ENCODE measurements at places on chromosomes 1 and 21.

GRCh38 chr1:158112994-158113758 is 67.5 kb upstream of the CD1D start:
- DNase-seq = peak; percentile 47

DNA sequence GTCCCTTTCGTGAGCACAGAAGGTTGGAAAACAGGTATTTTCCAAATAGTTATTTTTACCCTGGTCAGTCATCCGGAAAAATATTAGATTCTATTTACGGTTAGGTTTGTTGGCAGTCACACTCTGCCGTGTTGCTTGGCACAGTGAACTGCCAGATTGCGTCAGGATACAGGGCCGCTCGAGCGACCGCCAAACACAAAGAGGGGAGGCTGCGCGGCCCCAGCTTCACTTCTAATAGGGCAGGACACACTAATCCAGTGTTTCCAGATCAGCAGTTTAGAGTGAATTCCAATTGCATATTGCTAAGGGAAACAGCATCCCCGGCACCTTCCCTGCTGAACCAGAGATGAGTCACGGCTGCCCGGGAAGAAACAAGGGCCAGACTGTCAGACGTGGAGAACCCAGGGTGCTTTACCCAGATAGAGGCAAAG is 22.9 kb downstream of the UMODL1 start:
- no peak for DNase-seq

DNA sequence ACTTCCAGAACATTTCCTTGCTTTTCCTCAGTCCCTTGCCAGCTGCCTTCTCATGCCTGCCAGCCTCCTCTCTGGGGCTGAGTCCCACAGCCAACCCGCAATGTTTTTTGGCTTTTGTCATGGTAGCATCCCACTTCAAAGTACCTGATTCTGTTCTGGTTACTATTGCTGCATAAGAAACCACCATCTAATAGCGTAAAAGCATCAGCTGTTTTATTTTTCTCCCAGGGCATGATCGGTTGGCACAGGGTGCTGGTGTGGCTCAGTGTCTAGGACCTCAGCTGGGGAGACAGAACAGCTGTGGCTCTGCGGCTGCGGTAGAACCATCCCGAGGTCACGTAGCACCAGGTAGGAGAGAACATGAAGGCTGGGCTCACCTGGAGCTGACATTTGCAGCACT is 8.9 kb upstream of the PRMT2 start:
- peak; percentile 54 for DNase-seq

DNA sequence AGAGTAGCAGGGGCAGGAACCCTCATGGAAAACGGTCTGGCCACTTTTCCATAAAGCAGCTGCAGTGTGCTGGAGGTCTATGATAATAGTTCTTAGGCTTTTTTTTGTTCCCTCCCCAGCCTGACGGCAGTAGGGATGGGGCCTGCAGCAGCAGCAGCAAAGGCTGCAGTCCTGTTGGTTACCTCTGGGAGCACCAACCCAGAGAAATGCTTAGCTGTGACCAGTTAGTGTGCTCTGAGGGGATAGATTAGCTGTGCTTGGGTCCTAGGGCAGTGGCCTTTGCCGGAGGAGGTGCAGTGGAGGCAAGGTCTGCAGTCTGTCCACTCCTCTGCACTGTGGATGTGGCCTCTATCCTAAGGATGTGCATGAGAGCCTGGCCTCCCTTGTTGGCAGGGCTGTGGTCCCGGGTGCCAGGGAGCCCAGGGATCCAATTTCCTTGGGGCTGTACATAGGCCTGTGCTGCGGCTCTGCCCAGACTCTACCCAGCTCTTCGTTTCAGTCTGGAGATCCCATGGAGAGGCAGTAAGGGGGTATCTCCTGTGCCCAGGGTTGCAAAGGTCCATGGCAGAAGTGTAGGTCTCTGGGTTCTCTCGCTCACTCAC is 322.7 kb downstream of the PTBP2 start:
- no peak for DNase-seq

- DNase-seq = no peak
Measured at GRCh38 chr1:157878059-157878458, 36.5 kb upstream of the CD5L start.

- DNase-seq = no peak
Measured at GRCh38 chr1:84479998-84480397, 932 bp downstream of the RPF1 start.

- no peak for DNase-seq
Measured at GRCh38 chr1:6991266-6991665, 206.0 kb downstream of the CAMTA1 start.

GRCh38 chr1:28127617-28128257 is 39.3 kb upstream of the EYA3 start:
- no peak for DNase-seq

DNA sequence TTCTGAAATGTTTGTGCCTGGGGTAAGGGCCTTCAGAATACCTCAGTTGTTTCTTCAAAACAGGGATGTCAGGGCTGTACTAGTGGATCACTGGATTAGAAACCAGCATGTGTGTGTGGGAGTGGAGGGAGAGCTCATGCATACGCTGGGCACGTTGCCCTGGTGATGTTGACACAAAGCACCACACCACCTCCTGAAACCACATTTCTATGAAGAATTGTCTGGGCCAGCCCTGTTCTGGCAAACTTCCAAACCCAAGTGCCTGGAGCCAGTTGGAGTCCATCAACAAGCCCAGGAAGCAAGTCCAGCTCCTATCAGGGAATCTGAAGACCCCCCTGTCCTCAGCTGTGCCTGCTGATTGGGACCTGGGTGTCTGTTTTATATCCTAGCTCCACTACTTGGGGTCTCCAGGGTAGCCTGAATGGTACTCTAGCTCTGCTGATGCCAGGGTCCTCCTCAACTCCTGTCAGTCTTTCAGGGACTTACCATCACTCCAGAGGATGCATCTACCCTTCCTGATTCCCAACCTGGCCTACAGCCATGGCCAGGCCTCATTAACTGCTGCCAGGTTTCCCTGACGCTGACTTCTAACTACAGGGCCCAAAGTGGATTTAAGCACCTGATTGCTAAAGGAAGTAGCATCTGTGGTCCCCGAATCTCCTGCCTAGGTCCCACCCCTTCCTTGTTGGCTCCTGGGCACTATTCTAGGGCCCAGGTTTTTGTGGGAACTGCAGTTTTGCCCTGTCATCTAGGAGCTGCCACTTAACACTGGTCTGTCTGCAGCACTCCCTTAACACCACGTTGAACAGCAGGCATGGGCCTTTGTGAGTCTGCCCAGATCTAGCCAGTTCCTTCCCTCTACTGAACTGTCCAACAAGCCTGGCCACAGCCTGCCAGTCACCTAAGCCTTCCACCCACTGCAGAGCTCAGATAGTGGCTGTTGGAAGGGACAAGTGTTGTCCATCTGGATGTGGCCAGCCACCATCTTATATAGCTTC is 45.5 kb downstream of the LPAR3 start:
- peak; percentile 49 for DNase-seq

GRCh38 chr1:152442765-152443164 is 28.7 kb upstream of the CRNN start:
- DNase-seq = no peak

GRCh38 chr1:183484254-183484653 is 12.0 kb downstream of the SMG7 start:
- DNase-seq = no peak

- no peak for DNase-seq
Measured at GRCh38 chr1:24349891-24350290, 30.7 kb downstream of the GRHL3 start.

GRCh38 chr1:41496080-41497055 is 11.9 kb upstream of the EDN2 start:
- no peak for DNase-seq

DNA sequence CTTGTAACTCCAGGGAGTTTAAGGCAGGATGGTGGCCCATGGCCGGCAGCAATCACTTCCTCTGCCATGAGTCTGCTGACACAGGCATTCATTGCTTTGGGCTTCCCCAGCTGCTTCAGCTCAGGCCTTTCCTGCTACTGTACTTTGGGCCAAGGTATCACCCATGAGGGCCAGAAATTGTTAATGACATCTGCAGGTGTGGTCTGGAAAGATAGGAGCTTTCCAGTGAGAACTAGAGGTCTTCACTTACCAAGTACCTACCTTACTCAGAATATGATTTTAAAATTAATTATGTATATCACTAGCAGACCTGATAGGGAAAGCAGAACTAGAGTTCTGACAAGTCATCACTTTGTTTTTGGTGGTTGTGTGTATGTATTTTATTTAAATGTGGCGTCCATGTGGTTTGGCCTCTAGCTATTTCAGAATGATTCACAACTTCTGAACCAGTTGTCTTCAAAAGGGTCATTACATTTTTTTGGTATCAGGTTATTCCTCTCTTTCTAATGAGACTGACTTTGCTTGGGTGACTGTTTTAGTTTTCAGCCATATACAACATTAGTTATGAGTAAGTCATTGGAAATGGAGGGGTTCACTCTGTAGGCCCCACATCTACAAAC is 2.7 kb downstream of the RGL1 start:
- no peak for DNase-seq

DNA sequence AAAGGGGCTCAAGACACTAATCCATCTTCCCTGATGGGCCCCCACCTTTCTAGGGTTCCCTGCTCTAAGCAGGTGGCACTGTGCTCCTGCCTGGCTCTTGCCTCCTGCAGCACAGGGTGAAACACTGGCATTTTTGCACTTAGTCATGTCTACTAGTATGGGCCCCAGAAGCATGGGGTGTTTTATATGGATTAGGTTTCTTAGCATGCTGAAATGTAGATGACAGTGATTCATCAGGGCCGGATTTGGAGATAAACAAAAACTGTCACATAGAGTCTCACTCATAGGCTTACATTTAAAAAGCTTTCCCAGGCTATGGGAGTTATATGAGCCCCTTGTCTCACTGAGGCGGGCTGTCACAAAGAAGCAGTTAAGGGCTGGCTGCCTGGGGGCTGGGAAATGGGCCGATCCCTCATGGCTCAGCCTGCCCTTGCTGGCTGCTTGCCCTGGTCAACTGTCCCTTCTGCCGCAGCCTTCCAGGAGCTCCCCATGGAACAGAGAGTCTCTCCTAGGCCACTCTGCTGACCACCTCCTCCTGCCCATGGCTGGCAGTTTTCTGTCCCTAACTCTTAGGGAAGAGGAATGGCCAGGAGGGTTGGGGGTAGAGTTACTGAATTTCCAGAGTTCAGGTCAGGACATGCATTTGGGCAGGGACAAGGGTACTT is 6.5 kb downstream of the GALNT2 start:
- no peak for DNase-seq

DNA sequence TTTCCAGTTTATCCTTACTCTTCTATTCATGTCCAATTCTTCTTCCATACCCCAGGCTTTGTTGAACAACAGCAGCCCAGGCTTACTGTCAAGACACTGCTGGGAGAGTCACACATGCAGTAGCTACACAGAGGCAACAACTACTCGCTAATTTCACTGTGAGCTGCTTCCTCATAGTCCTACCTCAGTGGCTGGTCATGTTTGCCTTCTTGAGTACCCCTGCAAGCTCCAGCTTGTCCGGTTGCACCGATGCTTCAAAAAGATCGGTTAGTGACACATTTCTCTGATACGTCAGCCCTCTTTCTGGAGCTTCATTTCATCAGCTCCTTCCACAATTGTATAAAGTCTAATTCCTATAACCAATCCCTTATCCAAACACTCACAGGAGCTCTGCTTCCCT is 246.7 kb upstream of the NFIA start:
- no peak for DNase-seq

GRCh38 chr1:195590649-195591048 is 1017.6 kb downstream of the KCNT2 start:
- no peak for DNase-seq

DNA sequence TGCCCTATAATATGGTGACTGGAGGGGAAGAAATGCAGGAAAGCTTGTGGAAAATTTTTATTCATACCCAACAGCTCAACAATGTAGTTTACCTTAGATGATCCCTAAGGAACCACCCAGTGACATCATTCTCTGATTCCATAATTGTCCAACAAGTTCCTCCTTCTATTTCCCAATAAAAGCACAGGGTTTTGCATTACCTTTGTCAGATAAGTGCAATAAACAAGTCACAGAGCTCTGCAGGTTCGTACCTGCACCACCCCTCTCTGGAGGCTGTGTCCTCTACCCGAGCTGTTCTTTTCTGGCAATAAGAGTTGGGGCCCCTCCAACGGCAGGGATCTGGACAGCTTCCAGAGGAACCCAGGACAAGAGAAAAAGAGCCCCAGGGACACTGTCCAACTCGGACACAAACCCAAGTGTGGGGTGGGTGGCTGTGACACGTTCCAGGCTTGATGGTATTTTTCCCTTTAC is 38.8 kb downstream of the RCAN1 start:
- no peak for DNase-seq

GRCh38 chr1:15358565-15359133 is 51.0 kb upstream of the EFHD2 start:
- no peak for DNase-seq

DNA sequence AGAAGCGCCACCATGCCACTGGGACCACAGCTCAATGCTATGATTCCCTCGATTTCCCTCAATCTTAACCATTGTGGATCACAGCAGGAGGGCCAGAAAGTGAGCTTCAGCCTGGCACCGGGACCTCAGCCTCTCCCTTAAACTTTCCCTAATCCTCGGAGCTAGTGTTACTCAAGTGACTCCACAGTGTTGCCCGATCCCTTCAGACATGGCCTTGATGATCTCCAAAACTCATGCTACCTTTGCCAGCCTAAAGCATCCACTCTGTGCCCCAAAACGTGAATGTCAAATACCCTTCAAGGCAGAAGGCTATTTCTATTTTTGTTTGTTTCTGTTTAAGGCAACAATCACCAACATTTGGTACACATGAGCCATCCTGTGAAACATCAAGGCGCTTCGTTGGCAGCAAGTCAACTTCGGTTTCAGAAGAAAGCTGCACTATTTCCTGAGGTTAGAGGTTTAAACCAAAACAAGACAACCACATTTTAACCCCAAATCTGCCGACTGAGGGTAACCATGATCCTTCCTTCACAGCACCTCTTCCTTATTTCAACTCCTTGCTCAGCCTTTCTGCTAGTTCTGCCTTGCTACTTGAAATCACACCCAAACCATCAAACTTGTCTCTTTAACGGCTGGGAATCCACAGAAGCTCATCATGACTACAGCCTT is 94.4 kb upstream of the KRTAP19-8 start:
- peak; percentile 62 for DNase-seq

- DNase-seq = no peak
Measured at GRCh38 chr21:42413093-42413492, 9.4 kb downstream of the UBASH3A start.
